T-helper 2 cell treated with Interferon-gamma antibody and Interleukin-4, amounts not matched to agents 5 μg/mL and 100 μg/mL, for 36 hours (primary cell): ENCODE measurements at places on chromosomes 1 and 21.

- DNase-seq = no peak
Observed at GRCh38 chr1:18644973-18645746, 14.5 kb downstream of the PAX7 start.

- DNase-seq = no peak
Observed at GRCh38 chr1:181514298-181515290, 31.3 kb downstream of the CACNA1E start.

DNA sequence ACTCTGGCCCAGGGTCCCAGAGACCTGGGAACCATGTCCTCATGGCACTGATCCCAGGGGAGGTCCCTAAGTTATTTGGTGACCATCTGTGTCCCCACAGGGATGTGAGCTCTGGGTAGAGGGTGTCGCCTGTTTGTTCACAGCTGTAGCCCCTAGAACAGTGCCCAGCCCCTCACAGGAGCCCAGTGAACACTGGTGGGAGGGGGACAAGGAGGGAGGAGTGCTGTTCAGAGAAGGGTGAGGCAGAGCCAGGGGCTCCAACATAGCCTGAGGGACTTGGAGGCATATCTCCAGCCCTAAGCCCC is 450.4 kb downstream of the MATN1 start:
- DNase-seq = no peak

GRCh38 chr1:12541274-12542137 is 76.5 kb downstream of the DHRS3 start:
- DNase-seq = no peak

DNA sequence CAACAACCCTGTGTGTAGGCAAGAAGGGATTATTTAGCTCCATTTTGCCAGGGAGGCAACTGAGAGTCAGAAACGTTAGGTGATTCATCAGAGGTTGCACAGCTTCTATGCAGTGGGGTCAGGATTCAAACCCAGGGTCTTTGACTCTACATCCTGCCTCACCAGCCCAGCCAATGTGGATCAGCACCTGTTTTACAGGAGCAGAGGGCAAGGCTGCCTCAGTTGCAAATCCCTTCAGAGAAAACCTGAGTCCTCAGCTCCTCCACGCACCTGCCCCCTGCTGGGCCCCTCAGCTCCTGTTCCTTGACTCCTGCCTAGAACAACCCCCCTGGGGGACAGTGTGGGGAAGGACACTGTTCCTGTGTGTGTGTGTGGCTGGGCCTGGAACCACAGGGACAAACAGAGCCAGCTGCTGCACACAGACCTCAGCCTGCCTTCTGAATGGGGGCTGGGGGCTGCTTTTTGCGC is 61.6 kb downstream of the LRRN2 start:
- no peak for DNase-seq

GRCh38 chr1:235127732-235128455 is 743 bp downstream of the TOMM20 start:
- no peak for DNase-seq

DNA sequence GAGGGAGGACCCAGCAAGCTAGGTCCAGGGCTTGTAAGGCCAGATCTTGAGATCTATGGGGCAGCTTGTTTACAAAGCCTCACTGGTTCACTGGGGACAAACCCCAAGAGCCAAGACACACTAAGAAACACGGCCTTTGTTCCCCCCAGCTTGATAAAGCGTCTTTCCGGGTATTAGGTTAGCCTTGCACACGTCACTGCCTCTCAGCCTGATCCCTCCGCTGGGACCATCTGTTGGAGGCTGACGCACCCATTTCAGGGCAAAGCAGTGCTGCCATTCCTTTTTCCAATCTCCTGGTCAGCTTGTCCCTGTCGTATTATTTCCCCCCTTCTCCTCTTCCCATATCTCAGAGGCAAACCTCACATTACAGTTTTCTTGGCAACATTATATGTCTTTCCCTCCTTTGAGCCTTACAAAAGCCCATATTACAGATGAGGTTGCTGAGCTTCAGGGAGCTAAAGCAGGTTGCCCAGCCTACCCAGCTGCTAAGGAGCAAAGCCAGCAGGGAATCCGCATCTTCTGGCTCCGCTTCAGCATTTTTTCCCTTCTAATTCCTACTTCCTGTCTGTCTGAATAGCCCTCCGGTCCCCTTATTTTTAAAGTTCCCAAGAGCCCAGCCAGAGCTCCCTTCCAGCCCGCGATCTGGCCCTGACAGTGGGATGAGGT is 4.1 kb downstream of the HEYL start:
- no peak for DNase-seq
